Calu3 (cell line): ENCODE measurements at places on chromosomes 3 and 15. TPM values are rescaled to one million over a fixed set of nuclear protein-coding genes. Genes with fewer than 3 reads are reported as not detected.

Gene TADA3
- 45.8 and 48.5 TPM in 2 replicates for total RNA-seq

Gene CIP2A
- total RNA-seq: 36.9 and 38.5 TPM in 2 replicates

Gene ARPP21
- total RNA-seq: not detected in 2 replicates

Gene ADAMTSL3
- 1.1 and 2.4 TPM in 2 replicates for total RNA-seq

Gene ALDH1A2
- 219 and 231 TPM in 2 replicates for total RNA-seq

Gene TLR9
- total RNA-seq: 0.14 and 0.27 TPM in 2 replicates

Gene C3orf70
- total RNA-seq: 0.10 and 0.12 TPM in 2 replicates

Gene CSK
- 82.6 and 85.1 TPM in 2 replicates for total RNA-seq

- H3K27ac ChIP-seq: no peak overlapping the region
- H3K27me3 ChIP-seq: no peaks in the 10 kb centered on the region
- H3K4me1 ChIP-seq: no peaks in the 10 kb centered on the region
- H3K36me3 ChIP-seq: no peaks in the 10 kb centered on the region
- no peak overlapping the region for H3K4me3 ChIP-seq
- DNase-seq: peak; percentile 33
These were observed 154.4 kb downstream of the PEX5L start for GRCh38 chr3:179882292-179882691.

DNA sequence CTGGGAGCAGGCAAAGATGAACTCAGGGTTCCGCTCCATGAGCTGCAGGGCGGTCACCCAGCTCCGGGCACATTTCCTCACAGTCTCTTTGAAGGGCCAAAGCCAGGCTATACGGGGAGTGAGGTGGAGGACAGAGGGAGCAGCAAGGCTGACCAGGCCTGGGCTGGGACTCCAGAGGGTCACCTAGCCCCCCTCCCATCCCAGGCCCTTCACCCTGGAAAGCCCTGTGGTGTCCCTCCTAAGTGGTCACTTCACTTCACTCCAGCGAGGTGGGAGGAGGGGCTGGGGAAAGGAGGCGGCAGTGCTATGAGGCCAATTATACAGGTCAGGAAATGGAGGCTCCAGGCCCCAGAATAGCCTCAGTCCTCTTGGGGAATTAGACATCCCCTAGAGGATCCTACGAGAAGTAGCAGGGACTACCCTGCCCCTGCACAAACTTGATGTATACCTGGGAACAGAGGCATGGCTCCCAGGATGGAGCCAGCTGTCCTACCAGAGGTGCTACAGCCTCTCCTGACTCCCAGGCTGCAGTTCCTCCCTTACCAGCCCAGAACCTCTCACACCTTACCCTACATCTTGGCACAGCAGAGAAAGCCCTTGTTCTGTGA, 5.7 kb downstream of the MAN2C1 start:
- no peaks in the 10 kb centered on the region for H3K4me1 ChIP-seq
- H3K27ac ChIP-seq: no peak overlapping the region
- H3K36me3 ChIP-seq: peaks cover 31% of the 10 kb centered on the region
- H3K27me3 ChIP-seq: no peaks in the 10 kb centered on the region
- no peak for DNase-seq

DNA sequence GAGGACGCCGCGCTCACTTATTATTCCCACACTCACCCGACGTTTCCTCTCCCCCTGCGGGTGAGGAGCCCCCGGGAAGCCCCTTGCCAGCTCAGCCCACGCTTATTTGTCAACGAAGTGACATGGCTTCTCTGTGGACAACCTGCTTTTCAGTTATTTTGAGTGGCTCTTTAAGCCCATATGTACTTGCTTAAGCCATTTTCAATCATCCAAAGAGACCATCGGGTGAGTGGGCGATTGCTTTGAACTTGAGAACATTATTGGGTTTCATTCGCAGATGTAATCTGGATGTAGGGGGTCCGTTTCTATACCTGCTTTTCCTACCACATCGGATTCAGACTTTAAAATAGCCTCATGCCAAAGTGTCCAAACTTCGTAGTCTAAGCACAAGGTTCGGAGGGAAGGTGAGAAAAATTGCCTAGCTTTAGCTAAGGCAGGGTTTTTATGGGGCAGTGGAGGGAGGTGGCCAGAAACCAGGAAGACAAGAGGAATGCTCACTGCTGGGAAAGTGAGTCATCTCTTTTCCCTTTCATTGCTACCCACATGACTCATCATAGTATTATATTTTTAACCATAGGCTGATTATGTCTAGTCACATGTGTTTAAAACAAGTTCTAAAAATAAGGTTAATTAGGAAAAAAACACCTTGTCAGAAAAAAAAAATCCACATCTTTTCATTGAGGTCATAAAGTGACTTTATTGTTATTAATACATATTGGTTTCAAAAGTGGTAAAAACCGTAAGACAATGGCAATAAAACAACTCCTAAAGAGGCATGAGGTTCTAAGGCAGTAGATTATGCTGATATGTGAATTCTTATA, 773.1 kb upstream of the NR2F2 start:
- no peak overlapping the region for H3K4me3 ChIP-seq
- H3K36me3 ChIP-seq: no peaks in the 10 kb centered on the region
- H3K4me1 ChIP-seq: peaks cover 46% of the 10 kb centered on the region
- no peaks in the 10 kb centered on the region for H3K27me3 ChIP-seq
- peak overlapping the region; percentile 87 for H3K27ac ChIP-seq

DNA sequence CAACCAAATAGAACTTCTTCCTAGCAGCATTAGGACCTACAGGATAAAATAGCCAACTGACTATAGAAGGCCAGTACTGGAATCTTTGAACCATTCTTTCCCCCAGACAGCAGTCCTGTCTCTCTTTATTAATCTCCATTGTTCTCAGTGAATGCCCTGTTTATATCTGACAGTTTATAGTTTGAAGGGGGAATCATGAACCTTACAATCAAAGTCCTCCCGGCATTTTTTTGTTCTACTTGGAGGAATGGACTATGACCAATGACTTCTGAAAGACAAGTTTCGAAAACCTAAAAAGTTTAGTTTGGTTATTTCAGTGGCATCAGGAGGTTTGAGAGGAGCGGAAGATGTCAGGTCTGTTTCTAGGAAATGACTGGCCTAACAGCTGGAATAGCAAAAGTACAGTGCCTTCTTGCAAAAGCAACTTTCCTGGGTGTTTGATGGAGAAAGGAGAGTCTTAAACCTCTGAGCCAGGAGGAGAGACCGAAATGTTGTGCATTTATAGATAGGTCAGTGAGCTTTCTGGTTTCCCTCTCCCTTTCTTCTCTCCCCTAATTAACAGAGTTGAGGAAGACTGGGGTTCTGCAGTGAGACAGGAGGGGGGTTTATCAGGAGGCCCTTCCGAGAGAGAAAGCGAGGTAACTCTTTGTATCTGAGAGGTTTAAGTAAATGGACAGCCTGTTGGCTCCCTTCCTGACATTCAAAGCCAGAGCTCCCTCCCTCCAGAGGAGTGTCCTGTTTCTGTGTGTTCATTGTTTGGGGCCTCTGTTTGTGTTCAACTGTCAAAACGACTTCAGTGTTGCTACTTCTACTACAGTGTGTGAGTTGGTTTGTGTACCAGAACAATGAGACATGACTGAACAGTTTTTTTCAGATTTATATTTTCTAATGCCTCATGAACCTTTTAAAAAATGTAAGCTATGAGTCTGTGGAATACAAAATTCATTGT, 383.0 kb upstream of the RARB start:
- H3K27me3 ChIP-seq: no peaks in the 10 kb centered on the region
- no peak for DNase-seq
- H3K27ac ChIP-seq: no peak overlapping the region

DNA sequence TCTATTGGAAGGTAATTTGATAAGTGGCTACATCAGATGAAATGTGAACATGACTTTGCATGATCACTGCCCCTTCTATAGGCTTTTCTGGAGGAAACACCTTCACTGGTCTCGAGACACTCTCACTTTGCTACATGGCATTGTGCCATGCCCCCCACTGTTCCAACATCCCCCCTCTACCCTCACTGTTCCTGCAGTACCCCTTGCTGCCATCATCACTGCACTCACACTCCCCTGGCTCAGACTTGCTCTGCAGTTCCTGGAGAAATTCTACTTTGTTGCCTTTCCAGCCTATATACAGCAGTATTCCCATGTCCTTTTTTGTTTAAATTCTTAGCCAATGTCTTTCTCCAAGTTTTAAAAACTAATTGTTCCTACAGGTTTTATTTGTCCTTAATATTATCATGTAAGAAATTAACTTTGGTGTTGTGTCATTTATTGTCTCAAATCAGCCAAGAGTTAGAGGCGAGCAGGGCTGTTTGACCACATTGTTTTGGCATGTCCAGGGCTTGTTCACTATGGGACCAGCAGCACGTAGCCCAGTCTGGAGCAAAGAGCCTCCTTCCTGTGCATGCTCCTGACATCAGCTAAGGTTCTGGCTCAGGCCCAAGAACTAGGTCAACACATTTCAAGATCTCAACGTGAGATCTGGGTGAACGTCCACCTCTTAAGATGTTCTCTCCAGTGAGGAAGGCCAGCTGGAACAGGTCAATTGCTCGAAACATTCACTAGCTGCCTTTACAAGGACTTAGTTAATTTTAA, 246.4 kb downstream of the SLC9A9 start:
- no peak overlapping the region for H3K27ac ChIP-seq
- peaks cover 9% of the 10 kb centered on the region for H3K4me1 ChIP-seq
- no peak for DNase-seq
- no peaks in the 10 kb centered on the region for H3K36me3 ChIP-seq
- H3K4me3 ChIP-seq: no peak overlapping the region
- no peaks in the 10 kb centered on the region for H3K27me3 ChIP-seq

DNA sequence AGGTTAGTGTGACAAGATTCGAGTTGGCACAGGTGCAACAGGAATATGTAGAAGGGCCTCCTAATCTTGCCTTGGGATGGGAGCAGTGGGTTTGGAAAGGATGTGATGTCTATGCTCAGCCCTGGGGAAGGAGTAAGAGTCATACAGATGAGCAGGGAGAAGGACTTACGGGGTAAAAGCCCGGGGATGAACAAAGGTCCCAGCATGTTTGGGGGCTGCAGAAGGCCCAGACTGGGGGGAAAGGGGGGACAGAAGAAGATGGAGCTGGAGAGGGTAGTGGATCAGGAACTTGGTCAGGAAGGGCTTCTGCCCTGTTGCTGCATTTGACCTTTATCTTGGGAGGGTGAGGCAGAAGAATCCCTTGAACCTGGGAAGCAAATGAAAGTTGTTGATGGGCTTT, 240.1 kb upstream of the ST8SIA2 start:
- H3K36me3 ChIP-seq: peaks cover 4% of the 10 kb centered on the region
- H3K27me3 ChIP-seq: no peaks in the 10 kb centered on the region
- no peak overlapping the region for H3K4me3 ChIP-seq
- no peak overlapping the region for H3K27ac ChIP-seq
- peaks cover 12% of the 10 kb centered on the region for H3K4me1 ChIP-seq
- no peak for DNase-seq

DNA sequence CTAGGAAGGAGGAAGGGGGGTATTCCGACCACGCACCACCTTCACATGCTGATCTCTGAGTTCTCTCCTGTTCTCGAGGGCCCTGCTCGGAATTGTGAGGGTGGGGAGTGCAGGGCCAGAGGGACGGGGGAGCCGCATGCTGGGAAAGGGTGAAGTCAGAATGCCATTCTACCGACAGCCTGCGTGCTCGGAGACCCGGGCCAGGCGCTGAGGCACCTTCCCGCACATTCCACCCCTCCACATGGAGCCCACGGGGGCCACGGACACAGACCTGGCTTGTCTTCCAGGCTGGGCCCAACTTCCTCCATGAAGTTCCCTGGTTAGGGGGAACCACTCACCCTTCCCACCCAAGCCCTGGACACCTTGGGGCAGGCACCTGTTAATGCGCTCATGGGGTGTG, 28.7 kb upstream of the PIGZ start:
- no peaks in the 10 kb centered on the region for H3K4me1 ChIP-seq
- no peak overlapping the region for H3K27ac ChIP-seq
- no peak overlapping the region for H3K4me3 ChIP-seq
- no peaks in the 10 kb centered on the region for H3K36me3 ChIP-seq
- H3K27me3 ChIP-seq: no peaks in the 10 kb centered on the region

DNA sequence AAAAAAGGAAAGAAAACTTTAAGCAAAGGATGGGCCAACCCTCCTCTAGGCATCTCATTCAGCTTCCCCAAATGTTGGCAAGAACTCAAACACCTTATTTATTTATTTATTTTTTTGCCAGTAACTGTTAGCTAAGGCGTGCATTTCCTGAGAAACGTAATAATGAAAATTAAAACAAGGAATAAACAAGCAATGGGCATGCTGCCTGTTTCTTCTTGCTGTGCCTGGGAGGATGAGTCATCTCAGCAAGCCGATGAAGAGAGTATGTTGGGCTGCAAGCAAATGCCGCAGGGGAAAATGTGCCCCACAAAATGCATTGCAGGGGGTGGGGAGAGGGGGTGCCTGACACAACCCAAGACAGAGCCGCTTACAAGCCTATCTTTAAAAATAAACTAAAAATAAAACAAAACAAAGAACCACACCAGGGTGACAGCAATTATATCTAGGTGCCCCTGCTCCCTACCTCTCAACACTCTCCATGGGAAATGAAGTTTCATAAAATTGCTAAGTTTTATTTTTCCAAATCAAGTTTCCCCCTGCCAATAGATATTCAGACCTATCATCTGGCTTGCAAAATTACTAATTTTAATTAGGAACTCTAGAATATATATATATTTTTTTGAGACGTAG, 40.3 kb downstream of the EIF4E3 start:
- H3K27ac ChIP-seq: peak overlapping the region; percentile 5
- H3K4me3 ChIP-seq: no peak overlapping the region
- peaks cover 29% of the 10 kb centered on the region for H3K4me1 ChIP-seq

DNA sequence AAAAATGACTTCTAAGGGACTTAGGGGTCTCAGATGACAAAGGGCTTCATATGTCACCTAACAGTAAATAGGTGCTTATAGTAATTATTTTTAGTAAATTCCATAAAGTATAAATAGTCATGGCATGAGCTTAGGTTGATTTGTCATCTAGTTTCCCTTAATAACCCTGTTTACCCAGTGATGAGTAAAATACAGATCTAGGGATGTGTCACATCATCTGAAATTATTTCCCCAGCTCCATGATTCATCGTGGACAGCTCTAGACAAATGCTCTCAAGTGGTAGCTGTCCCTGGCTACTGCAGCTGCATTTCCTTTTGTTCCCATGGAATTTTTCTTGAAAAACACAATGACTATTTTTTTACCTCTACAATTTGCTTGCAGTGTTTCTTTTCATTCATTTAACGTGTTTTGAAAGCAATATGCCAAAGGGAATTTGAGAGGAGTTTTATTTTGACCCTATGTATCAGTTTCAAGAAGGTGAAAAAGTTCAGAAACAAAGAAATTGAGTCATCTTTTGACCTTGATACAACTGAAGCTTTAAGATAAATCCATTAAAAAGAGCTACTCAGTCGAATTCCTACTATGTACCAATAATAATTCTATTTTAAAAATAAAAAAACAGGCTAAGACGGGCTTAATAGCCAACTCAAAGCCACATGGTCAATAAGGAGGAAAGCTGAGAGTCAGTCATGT, 241.6 kb downstream of the KCNMB2 start:
- no peak overlapping the region for H3K27ac ChIP-seq
- no peak overlapping the region for H3K4me3 ChIP-seq
- H3K36me3 ChIP-seq: no peaks in the 10 kb centered on the region
- H3K27me3 ChIP-seq: no peaks in the 10 kb centered on the region
- DNase-seq: no peak
- no peaks in the 10 kb centered on the region for H3K4me1 ChIP-seq

GRCh38 chr15:28915935-28916334, 30.2 kb downstream of the APBA2 start:
- no peak overlapping the region for H3K27ac ChIP-seq
- H3K4me1 ChIP-seq: no peaks in the 10 kb centered on the region
- no peak overlapping the region for H3K4me3 ChIP-seq
- no peaks in the 10 kb centered on the region for H3K36me3 ChIP-seq
